ENCODE measurements at places on chromosomes 3 and 15. TPM values are rescaled to one million over a fixed set of nuclear protein-coding genes. Genes with fewer than 3 reads are reported as not detected.

Gene TRIM69
- 8.9 TPM for total RNA-seq

Gene VGLL3
- 11.7 TPM for total RNA-seq

Gene CRYBG3
- total RNA-seq, result 5.1 TPM

DNA sequence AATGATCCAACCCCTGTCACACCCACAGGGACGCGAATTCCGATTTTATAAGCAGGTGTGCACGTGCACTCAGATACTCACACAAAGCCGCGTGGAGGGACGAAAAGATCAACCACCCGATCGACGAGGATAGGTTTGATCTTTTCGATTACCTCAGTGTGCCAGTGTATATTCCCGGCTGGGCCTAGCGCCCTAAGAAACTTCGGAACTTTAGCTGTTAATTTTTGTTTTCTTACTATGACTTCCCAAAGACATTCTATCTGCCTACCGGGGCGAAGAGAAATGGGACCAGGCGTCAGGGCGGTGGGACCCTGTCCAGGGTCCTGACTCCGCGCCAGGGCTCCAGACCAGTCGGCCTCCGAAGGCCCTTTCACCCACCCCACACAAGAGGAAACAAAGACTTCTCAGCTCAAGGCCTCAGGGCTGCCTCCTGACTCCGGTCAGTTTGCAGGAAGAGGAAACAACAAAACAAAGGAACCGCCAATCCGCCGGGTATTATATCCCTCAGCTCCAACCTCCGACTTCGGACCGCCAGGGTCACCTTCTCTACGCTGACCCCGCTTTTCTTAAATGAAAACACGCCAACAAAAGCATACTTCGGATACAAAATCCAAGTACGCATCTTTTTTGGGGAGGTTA, 6.8 kb downstream of the ONECUT1 start:
- DNase-seq, result no peak

- DNase-seq, result no peak
Measured at GRCh38 chr15:42274702-42274989, 1.4 kb upstream of the TMEM87A start.

Measured in MG63 (cell line).